GM03348 (cell line): ENCODE measurements at places on chromosomes 1 and 21.

DNA sequence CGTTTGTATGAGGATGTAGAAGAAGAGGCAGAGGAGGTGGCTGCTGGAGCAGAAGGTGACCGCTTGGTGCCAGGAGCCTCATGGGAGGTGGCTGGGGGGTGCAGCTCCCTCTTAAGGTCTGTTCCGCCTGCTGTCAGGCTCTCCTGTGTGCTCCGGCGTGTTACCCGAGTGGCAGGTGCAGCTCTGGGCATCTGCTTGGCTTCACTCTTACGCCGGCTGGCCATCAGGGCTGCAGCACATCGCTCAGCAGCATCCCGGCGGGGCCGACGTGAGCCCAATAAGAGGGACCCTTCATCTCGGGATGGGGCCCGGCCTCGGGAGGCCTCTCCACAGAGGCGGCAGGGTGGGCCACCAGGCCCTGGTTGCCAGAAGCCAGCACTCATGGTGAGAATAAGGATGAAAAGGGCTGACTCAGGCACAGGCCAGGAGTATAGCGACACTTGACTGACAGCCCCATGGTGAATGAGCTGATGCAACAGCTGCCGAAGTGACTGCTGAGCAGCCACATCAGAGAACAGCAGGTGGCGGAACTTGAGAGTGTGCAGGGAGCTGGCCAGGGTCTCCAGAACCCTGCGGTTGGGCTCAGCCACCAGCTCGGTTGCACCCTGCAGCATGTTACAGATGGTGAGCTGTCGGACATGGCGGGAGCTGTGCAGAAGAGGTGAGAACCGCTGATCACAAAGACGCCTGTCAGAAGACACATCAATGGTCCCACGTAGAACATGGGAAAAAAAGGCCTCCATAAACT lies 17.5 kb downstream of the LRRC41 start:
- DNase-seq = no peak

GRCh38 chr1:234324821-234325220 lies 48.4 kb upstream of the COA6 start:
- no peak for DNase-seq

GRCh38 chr1:65165269-65165993 lies 17.4 kb downstream of the AK4 start:
- no peak for DNase-seq

DNA sequence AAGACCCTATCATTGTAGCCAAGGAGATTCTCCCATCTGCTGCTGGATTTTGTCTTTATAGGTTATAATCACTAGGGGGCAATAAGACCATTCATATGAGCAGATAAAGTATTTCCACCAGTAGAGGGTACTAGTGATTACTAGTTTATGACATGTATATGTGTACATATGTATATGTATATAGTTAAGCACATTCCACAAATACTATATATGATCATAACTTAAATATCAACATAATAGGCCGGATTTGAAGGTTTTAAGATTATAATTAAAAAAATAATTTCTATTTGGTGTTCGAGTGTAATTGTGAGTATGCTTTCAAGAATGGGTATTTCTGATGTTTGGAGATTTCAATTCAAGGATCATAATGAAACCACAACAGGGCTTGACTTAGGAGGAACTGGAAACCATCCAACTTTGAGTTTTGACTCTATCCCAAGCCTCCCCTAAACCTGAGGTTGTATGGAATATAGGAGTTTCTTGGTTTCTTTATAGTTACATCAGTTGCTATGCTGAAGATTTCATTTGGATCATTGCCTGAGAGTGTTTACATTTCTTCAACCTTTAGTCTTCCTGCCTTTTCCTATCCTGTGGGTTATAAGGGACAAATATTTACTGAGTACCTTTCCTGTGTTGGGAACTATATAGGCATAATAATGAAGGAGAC lies 16.9 kb downstream of the TCEANC2 start:
- DNase-seq = peak; percentile 75

- no peak for DNase-seq
Observed at GRCh38 chr1:219128957-219129356, 44.7 kb upstream of the LYPLAL1 start.
